Psoas muscle (tissue), 8 donors: ENCODE measurements at places on chromosomes 13 and 19.

- H3K27ac ChIP-seq, result no peak overlapping the region
- no peaks in the 10 kb centered on the region for H3K4me1 ChIP-seq
- H3K36me3 ChIP-seq, result no peaks in the 10 kb centered on the region
- H3K4me3 ChIP-seq, result no peak overlapping the region
- H3K27me3 ChIP-seq, result no peaks in the 10 kb centered on the region
Observed at GRCh38 chr13:84607261-84608013, 725.2 kb upstream of the SLITRK1 start.

GRCh38 chr13:50106559-50106958 lies 91.3 kb downstream of the KCNRG start:
- H3K27ac ChIP-seq, result no peak overlapping the region
- DNase-seq, result no peak
- no peak overlapping the region for H3K4me3 ChIP-seq
- peaks cover 18% of the 10 kb centered on the region for H3K4me1 ChIP-seq

- peaks cover 18% of the 10 kb centered on the region for H3K4me1 ChIP-seq
- DNase-seq, result no peak
- H3K27ac ChIP-seq, result peak overlapping the region; percentile 93
- H3K36me3 ChIP-seq, result peaks cover 15% of the 10 kb centered on the region
- no peaks in the 10 kb centered on the region for H3K27me3 ChIP-seq
Observed at GRCh38 chr19:29715701-29716581, 880 bp upstream of the C19orf12 start.

- H3K36me3 ChIP-seq, result no peaks in the 10 kb centered on the region
- H3K4me3 ChIP-seq, result no peak overlapping the region
- H3K27ac ChIP-seq, result no peak overlapping the region
- H3K4me1 ChIP-seq, result peaks cover 65% of the 10 kb centered on the region
Observed at GRCh38 chr19:16594681-16595091, 22.5 kb upstream of the SLC35E1 start.

DNA sequence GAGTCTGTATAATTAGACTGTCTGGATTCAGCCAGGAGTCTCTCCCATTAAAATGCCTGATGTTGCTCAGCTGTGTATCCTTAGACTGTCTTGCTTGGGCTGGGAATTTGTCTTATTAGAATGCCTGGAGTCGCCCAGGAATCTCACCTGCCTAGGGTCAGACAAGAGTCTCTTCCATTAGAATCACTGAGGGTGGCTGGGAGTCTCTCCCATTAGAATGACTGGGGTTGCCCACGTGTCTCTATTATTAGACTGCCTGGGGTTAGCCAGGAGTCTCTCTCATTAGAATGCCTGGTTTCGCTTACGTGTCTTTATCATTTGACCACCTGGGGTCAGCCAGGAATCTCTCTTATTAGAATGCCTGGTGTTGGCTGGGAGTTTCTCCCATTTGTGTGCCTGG lies 1450.0 kb downstream of the UQCRFS1 start:
- peaks cover 11% of the 10 kb centered on the region for H3K4me1 ChIP-seq
- H3K27me3 ChIP-seq, result no peaks in the 10 kb centered on the region
- no peak overlapping the region for H3K4me3 ChIP-seq
- no peaks in the 10 kb centered on the region for H3K36me3 ChIP-seq
- DNase-seq, result no peak
- H3K27ac ChIP-seq, result no peak overlapping the region

- no peaks in the 10 kb centered on the region for H3K36me3 ChIP-seq
- no peak overlapping the region for H3K27ac ChIP-seq
- no peak for DNase-seq
- no peaks in the 10 kb centered on the region for H3K27me3 ChIP-seq
- no peak overlapping the region for H3K4me3 ChIP-seq
- H3K4me1 ChIP-seq, result no peaks in the 10 kb centered on the region
Observed at GRCh38 chr19:31326329-31327028, 22.8 kb downstream of the TSHZ3 start.

DNA sequence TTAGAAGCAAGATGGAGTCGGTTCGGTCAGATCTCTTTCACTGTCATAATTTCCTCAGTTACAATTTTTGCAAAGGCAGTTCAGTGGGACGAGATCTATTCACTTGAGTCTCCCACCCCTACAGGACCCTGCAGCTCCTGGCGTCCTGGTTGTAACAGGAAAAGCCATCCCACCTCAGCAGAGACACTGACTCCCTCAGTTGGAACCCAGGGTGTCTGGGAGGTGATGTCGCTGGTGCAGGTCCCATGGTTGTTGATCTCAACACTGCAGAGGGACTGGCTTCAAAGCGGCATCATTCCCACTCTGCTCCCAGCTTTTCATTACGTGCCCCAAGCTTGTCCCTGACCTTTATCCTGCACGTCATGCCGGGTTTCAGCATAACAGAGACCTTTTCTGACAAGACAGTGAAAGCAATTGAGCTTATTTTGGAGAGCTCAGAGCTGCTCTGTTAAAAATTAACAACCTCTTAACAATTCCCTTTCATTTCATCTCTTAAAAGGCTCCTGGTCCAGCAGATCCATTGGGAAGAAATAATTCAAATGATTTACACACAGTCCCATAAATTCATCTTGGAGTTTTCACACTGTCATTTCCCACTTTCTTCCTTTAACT lies 17.6 kb upstream of the COG3 start:
- H3K27ac ChIP-seq, result no peak overlapping the region
- H3K27me3 ChIP-seq, result no peaks in the 10 kb centered on the region
- no peak for DNase-seq
- H3K36me3 ChIP-seq, result no peaks in the 10 kb centered on the region
- peaks cover under 1% of the 10 kb centered on the region for H3K4me1 ChIP-seq
- no peak overlapping the region for H3K4me3 ChIP-seq

- H3K27me3 ChIP-seq, result no peaks in the 10 kb centered on the region
- DNase-seq, result no peak
- H3K36me3 ChIP-seq, result no peaks in the 10 kb centered on the region
- H3K4me1 ChIP-seq, result no peaks in the 10 kb centered on the region
- no peak overlapping the region for H3K4me3 ChIP-seq
- H3K27ac ChIP-seq, result no peak overlapping the region
Observed at GRCh38 chr13:28058866-28059613, 41.3 kb downstream of the FLT3 start.

GRCh38 chr19:31127134-31127967 lies 221.9 kb downstream of the TSHZ3 start:
- DNase-seq, result no peak
- no peaks in the 10 kb centered on the region for H3K36me3 ChIP-seq
- no peak overlapping the region for H3K4me3 ChIP-seq
- peaks cover 2% of the 10 kb centered on the region for H3K27me3 ChIP-seq

DNA sequence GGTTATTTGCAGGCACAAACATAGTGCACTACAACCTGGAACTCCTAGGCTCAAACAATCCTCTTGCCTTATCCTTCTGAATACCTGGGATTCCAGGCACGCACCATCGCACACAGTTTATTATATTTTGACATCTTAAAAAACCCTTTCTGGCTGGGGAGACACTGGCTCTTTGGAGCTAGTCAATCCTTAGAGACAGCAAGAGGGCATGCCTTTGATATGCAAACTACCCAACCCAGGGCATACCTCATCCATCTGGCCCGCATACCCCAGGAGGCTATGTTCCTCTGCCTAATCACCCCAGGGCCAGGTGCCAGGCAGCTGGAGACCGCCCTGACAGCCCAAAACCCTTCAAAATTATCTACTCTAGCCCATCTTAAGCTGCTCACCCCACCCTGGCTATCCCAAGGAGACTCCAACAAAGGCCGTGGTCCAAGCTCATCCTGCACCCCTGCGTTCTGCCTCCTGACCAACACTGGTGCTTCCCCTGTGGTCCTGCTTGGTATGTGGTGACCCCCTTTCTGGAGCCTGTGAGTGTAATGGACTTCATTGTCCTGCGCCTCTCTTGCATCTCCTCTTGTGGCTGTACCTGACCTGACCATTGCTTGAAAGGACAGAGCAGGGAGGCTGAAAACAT lies 86.4 kb downstream of the RGCC start:
- no peak for DNase-seq
- no peak overlapping the region for H3K4me3 ChIP-seq
- no peaks in the 10 kb centered on the region for H3K27me3 ChIP-seq
- peaks cover 7% of the 10 kb centered on the region for H3K4me1 ChIP-seq
- H3K27ac ChIP-seq, result no peak overlapping the region

- no peak for DNase-seq
- H3K27me3 ChIP-seq, result no peaks in the 10 kb centered on the region
- no peak overlapping the region for H3K4me3 ChIP-seq
- H3K4me1 ChIP-seq, result no peaks in the 10 kb centered on the region
Observed at GRCh38 chr13:33058776-33059327, 42.6 kb downstream of the KL start.

- H3K36me3 ChIP-seq, result no peaks in the 10 kb centered on the region
- DNase-seq, result no peak
- no peak overlapping the region for H3K27ac ChIP-seq
- no peaks in the 10 kb centered on the region for H3K4me1 ChIP-seq
- H3K4me3 ChIP-seq, result no peak overlapping the region
Observed at GRCh38 chr13:102275969-102276368, 125.9 kb downstream of the FGF14 start.

GRCh38 chr13:91212231-91212630 lies 135.3 kb upstream of the MIR17HG start:
- H3K4me1 ChIP-seq, result no peaks in the 10 kb centered on the region
- no peak for DNase-seq
- H3K27me3 ChIP-seq, result no peaks in the 10 kb centered on the region
- no peak overlapping the region for H3K4me3 ChIP-seq

DNA sequence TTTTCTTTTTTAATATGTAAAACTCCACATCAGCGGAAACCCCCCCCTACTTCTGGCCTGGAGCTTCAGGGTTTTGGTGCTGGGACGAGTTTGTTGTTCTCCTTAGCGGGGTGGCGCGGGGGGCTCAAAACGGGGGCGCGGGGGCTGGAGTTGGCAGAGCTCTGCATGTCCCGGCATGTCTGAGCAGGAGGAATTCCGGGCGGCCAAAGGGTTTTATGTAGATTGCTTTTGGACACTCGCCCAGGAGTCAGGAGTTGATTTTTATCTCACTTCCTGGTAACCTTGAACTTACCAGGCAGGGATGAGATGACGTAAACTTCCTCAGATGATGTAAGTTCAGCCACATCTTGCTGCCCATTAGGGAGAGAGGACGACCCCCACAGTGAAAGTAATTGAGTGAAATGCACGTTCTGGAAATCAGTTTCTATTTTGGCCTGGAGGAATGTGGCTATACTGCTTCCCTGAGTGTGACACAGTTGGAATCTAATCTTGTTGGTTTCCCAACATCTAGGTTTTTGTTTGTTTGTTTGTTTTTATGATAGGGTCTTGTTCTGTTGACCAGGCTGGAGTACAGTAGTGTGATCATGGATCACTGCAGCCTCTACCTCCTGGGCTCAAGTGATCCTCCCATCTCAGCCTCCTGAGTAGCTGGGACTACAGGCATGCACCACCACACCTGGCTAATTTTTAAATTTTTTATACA lies 21.0 kb upstream of the GDF15 start:
- H3K4me1 ChIP-seq, result peaks cover 8% of the 10 kb centered on the region
- H3K36me3 ChIP-seq, result no peaks in the 10 kb centered on the region
- H3K27me3 ChIP-seq, result no peaks in the 10 kb centered on the region
- no peak overlapping the region for H3K4me3 ChIP-seq
- peak overlapping the region; percentile 67 for H3K27ac ChIP-seq

DNA sequence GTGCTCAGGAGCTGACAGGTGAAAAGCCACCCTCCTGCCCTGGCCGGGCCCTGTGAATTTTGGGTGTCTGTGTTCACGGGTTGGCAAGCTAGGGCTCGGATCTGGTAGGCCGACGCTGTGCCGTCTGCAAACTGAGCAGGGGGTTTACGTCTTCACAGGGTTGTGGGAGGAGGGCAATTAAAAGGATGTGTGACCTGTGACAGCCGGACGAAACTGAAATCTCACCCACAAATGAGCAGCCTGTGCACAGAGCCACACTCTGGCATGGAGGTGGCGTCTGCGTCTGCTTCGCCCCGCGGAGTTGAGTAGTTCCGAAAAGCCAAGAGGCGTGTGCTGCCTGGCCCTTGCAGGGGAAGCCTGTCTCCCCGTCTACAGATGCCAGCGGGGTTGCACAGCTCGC lies 117.3 kb downstream of the KDM4B start:
- no peak for DNase-seq
- no peaks in the 10 kb centered on the region for H3K27me3 ChIP-seq
- no peak overlapping the region for H3K27ac ChIP-seq
- no peak overlapping the region for H3K4me3 ChIP-seq
- no peaks in the 10 kb centered on the region for H3K36me3 ChIP-seq

GRCh38 chr19:19062454-19063182 lies 1.2 kb upstream of the SLC25A42 start:
- DNase-seq, result no peak
- peak overlapping the region; percentile 76 for H3K4me3 ChIP-seq
- H3K36me3 ChIP-seq, result no peaks in the 10 kb centered on the region

DNA sequence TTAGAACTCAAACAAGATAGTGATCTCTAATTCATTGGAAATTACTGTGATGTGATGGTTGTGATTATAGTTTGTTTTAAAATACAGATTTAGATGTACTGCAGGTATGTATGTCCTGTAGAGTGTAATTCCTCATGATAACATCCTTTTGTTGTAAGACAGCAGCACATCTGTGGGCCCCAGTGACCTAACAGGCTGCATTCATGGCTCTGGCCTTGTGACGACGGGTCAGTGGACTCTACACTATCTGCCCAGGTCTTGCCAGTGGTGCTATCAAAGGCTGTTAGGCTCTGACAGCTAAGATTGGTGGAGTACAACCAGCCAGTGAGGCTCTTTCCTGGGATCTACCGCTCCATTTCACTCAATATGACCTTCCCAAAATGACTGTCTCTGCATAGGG lies 158.4 kb downstream of the MTUS2 start:
- H3K27me3 ChIP-seq, result no peaks in the 10 kb centered on the region
- H3K27ac ChIP-seq, result no peak overlapping the region
- no peaks in the 10 kb centered on the region for H3K36me3 ChIP-seq
- no peak overlapping the region for H3K4me3 ChIP-seq
- no peaks in the 10 kb centered on the region for H3K4me1 ChIP-seq

DNA sequence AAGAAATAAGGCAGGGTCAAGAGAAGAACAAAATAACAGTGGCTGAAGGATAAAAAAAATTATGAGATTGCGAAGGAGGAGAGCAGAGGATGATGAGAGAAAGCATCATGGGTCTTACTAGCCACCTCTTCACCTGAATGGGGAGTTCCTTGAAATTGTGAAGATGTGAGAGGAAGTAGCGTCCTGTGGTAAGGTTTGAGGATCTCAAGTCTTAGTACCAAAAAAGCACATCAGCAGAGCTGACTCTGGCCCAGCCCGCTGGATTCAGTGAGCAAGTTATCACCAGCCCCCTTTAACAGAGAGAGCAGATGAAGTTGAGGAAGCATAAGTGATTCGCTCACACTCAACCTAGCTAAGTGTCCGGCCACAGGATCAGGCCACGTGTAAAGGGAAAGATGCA lies 61.8 kb downstream of the RXFP2 start:
- no peak overlapping the region for H3K4me3 ChIP-seq
- no peaks in the 10 kb centered on the region for H3K36me3 ChIP-seq
- H3K27me3 ChIP-seq, result no peaks in the 10 kb centered on the region
- H3K4me1 ChIP-seq, result no peaks in the 10 kb centered on the region
- no peak overlapping the region for H3K27ac ChIP-seq
